ENCODE measurements at places on chromosomes 3 and 15.

DNA sequence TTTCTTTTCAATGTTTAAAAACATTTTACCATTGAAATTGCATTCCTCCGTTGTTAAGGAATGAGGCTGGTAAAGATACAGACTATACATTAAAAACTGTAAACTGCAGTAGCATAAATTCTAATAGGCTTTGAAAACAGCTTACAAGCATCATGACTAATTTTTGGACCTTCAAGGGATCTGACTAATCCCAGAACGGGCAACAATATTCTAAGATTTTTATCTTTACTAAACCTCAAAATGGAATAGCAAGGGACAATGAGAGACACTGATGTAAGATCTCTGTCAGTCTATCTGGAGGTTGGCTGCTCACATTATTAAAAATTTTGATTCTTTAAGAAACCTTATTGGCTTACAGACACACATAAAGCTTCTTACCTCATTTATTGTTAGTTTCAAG lies 74.7 kb downstream of the BTD start:
- DNase-seq = no peak

GRCh38 chr3:149468504-149469212 lies 5.8 kb upstream of the TM4SF4 start:
- no peak for DNase-seq

DNA sequence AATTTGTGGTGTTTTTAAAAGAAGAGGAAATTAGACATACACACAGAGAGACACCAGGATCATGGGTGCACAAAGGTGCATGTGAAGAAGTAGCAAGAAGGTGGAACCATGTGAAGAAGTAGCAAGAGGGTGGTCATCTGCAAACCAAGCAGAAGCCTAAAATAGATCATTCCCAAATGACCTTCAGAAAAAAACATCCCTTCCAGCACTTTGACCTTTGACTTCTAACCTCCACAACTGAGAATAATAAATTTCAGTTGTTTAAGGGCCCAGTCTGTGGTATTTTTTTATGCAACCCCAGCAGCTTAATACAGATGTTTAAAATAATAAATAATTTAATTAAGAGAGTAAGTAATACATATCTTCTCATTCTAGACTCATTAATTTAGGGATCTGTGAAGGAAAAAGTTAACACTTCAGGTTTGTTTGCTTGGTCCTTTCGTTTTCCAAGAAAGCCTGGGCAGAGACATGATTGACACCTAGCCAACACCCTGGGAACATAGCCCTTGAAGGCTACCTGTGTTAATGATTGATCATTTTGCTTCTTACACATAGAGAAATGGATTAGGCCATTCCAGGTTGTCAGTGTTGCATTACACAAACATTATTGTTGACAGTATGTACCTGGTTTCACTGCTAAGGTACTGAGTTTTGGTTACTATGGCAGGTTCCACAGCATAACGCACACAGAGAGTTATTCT lies 1331.2 kb upstream of the GBE1 start:
- DNase-seq = no peak

GRCh38 chr15:48967336-48967735 lies 3.6 kb upstream of the SHC4 start:
- no peak for DNase-seq

- DNase-seq = no peak
Measured at GRCh38 chr3:155149494-155149893, 69.4 kb downstream of the MME start.

DNA sequence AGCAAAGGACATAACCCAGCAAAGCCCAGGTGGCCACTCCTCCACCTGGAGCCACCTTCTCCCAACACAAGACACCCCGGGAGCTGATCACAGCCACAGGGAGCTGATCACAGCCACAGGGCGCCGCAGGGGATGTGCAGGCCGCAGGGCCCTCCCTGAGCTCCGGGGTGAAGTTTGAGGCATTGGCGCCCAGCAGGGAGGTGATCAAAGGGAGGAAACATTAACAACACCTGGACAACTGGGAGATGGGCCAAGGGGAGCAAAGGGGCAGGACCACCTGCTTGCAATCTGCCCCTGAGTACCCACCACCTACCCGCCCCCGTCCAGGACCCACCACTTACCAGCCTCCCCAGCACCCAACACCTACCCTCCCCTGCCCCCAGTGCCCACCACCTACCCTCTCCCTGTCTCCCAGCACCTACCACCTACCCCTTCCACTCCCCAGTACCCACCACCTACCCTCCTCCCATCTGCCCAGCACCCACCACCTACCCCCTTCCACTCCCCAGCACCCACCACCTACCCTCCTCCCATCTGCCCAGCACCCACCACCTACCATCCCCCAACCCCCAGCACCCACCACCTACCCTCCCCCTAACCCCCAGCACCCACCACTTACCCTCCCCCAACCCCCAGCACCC lies 2.4 kb downstream of the UROC1 start:
- DNase-seq = no peak

Data from activated naive CD4-positive, alpha-beta T cell treated with Interleukin-2 at 50 U/mL for 16 hours (primary cell).